Muscle of arm (tissue), 14 donors: ENCODE measurements at places on chromosomes 2 and 18. TPM values are rescaled to one million over a fixed set of nuclear protein-coding genes. Genes with fewer than 3 reads are reported as not detected.

TMEM198 gene
- polyA plus RNA-seq: 2.3 TPM

VAPA gene
- 304 TPM for polyA plus RNA-seq

LIPG gene
- 4.5 TPM for polyA plus RNA-seq

GULP1 gene
- polyA plus RNA-seq: 22.6 TPM

PDE6D gene
- 19.1 TPM for polyA plus RNA-seq

SCG2 gene
- polyA plus RNA-seq: 0.14 TPM

IL36A gene
- polyA plus RNA-seq: not detected

ACTG2 gene
- not detected for polyA plus RNA-seq

CCDC74B gene
- 0.94 TPM for polyA plus RNA-seq

GNAL gene
- 6.6 TPM for polyA plus RNA-seq

GPR45 gene
- polyA plus RNA-seq: not detected

RMDN2 gene
- 4.3 TPM for polyA plus RNA-seq

SULT1C2 gene
- 1.2 TPM for polyA plus RNA-seq

DSC1 gene
- 0.35 TPM for polyA plus RNA-seq

CAPN14 gene
- polyA plus RNA-seq: 0.13 TPM

SERPINB11 gene
- polyA plus RNA-seq: not detected

RPIA gene
- 22.4 TPM for polyA plus RNA-seq

FBXO15 gene
- 0.77 TPM for polyA plus RNA-seq

KRTCAP3 gene
- not detected for polyA plus RNA-seq

SLC1A4 gene
- 16.9 TPM for polyA plus RNA-seq

STK11IP gene
- 13.7 TPM for polyA plus RNA-seq

OTOS gene
- not detected for polyA plus RNA-seq

ASB18 gene
- 8.8 TPM for polyA plus RNA-seq

PLGLB1 gene
- polyA plus RNA-seq: 1.8 TPM

ATP9B gene
- 17.4 TPM for polyA plus RNA-seq
